ENCODE measurements at places on chromosomes 3 and 15.
A peak's percentile ranks its signal among the peaks of the same experiment; 100 is the strongest.

- DNase-seq, result no peak
These were observed 317.5 kb upstream of the IGF1R start for GRCh38 chr15:98330692-98331435.

- no peak for DNase-seq
These were observed 49.6 kb downstream of the SHQ1 start for GRCh38 chr3:72798552-72799195.

GRCh38 chr15:35548435-35548834 is 2.5 kb upstream of the DPH6 start:
- no peak for DNase-seq

GRCh38 chr15:60751985-60752952 is 273.3 kb upstream of the ICE2 start:
- DNase-seq, result no peak

DNA sequence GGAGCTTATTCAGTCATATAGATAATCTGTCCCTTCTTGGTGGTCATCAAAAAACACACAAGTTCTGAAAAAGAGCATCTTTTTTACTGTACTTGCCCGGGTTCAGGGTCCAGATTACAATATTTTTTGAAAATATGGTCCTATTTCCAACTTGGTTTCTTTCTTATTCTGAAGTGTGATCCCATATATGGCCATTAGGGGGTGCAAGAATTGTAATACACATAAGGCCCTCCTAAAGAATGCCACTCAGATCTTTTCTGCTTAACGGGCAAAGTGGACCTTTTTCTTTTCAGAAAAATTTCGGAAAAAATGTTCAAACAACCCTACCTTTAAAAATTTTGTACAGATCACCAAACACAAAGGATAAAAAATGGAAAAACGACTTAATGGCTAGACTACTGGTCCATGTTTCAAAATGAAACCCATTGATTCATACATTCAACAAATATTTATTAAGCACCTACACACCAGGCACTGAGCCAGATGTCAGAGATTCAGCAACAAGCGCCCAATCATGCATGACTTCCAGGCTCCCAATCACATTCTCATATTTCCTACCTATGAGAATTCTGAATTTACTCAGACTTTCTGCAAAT is 102.0 kb upstream of the MYRIP start:
- DNase-seq, result no peak

- DNase-seq, result no peak
These were observed 178.2 kb upstream of the CGNL1 start for GRCh38 chr15:57198131-57198530.

DNA sequence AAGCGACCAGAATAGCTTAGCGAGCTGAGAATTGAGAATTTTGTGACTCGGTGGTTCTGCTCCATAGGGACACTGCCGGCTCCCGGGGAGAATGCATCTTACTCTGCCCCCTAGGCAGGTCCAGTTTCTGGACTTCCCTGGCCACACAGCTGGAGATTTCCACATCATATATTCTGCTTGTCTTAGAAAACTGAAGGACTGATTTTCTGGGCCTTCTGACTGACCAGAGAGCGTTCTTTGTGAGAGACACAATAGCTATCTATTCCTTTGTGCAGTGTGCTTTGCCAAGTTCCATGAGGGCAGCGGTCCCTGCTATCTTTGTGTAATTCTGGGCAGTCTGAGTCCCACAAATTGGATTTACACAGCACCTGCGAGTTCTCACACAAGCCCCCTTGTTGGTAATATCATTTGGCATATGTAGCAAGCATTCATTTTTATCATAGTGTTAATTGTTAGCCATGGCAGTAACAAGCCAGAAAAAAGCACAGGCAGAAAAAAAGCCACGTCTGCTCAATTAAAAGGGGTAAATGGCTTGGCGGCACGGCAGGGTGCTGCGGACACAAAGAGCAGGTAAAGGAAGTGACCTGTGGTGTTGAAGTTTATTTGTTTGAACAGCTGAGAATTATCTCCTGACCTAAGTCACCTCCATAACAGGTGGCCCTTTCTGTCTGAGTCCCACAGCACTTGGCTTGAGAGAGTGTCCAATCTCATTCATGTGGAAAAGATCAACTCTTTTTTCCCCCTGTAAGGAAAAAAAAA is 688.7 kb downstream of the TUSC7 start:
- DNase-seq, result peak; percentile 43

DNA sequence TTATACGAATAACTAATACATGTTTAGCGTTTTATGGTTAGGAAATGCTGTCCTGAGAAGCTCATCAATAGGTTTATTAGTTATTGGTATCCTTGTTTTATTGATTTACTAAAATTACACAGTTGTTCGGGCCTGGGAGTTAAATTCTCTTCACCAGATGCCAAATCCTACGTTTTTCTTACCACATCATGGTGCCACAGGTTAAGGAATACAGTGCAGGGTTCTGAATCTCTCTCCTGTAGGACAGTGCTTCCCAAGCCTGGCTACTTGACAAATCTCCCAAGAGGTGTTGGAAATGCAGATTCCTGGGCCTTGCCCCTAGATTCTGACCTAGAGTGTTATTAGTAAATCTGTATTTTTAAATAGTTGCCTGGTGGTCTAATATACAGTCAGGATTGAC is 273.4 kb upstream of the LRRFIP2 start:
- DNase-seq, result no peak

GRCh38 chr15:53549697-53550305 is 209.7 kb downstream of the WDR72 start:
- DNase-seq, result peak; percentile 10

All from ELF-1 (cell line).